Hindlimb muscle (tissue), 1 donor: ENCODE measurements at places on chromosomes 13 and 19. TPM values are rescaled to one million over a fixed set of nuclear protein-coding genes. Genes with fewer than 3 reads are reported as not detected.

GRCh38 chr13:109166804-109167203 lies 537.4 kb downstream of the MYO16 start:
- no peak for DNase-seq

GRCh38 chr13:48318377-48318811 lies 14.8 kb downstream of the RB1 start:
- no peak for DNase-seq

- peak; percentile 40 for DNase-seq
Observed at GRCh38 chr13:49652355-49653305, 24.3 kb downstream of the ARL11 start.

DNA sequence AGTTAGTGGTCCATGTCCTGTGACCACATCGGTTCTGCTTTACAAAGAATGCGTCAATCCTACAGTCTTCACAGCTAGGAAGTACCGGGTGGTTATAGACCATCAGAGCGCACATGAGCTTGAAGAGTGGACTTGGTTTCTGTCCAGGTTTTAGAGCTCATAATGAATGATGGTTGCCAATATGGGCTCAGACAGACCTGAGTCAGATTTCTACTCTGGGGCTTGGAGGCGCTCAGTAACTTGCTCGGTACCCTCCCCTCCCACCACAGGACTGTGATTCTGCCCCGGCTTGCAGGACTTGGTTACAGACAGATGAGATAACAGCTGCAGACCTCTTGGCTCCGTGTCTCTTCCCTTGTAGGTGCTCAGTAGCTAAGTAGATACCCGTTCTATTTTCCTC lies 284.7 kb downstream of the TSHZ3 start:
- DNase-seq, result no peak

DNA sequence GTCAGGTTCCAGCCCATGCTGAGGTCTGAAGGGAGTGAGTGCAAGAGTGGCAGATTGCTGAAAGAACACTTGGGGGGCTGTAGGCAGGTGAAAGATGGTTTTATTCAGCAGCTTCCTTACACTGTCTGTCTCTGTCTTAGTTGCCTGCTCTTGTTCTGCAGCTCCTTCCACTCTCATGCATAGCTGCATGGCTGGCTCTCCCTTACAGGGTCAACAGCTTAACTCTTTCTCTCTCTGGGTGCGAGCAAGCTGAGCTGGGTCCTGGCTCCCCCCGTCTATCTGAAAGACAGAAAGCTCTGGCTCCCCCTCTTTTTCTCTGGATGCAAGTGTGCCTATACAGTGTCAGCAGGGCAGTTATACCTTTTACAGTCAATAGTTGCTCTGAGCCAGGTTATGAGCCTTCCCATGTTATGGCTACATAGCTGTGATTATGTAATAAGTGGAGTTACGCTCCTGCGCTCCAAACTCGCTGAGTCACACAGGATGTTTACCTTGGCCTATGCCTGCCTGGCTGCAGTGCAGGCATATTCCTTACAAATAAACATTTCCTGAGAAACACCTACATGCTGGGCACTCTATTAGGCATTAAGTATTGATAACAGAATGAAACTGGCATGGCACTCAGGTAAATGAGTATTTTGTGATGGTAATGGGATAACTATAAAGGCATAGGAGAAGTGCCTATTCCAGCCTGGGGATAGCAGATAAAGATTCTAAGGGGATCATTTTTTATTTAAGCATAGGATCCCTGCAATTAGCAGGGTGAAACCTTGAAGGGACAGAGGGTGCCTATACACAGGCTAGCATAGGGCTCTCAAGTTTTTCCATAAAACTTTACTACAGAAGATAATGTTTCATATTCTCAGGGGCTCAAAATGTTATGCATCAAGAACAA lies 826.9 kb upstream of the PCDH9 start:
- no peak for DNase-seq

GRCh38 chr19:31555634-31556215 lies 206.5 kb upstream of the TSHZ3 start:
- no peak for DNase-seq

GRCh38 chr13:23871616-23872220 lies 17.5 kb downstream of the MIPEP start:
- DNase-seq, result no peak

DNA sequence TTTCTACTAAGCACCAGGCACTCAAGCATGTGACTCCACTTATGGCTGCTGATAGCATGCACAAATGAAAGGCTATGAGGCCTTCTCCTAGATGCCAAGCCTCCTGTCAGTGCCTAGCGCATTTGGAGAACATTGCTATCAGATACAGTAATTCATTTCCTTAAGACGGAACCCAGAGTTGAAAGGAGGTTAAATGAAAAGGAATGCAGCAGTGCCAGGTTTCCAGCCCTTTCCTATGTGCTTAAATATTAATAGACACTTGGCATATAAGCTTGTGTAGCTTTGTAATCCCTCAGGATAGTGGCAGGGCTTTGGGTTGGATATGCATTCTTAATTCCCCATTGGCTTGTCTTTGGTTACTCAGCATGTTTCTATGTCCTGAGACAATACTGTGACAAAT lies 140.1 kb upstream of the FRY start:
- no peak for DNase-seq

DNA sequence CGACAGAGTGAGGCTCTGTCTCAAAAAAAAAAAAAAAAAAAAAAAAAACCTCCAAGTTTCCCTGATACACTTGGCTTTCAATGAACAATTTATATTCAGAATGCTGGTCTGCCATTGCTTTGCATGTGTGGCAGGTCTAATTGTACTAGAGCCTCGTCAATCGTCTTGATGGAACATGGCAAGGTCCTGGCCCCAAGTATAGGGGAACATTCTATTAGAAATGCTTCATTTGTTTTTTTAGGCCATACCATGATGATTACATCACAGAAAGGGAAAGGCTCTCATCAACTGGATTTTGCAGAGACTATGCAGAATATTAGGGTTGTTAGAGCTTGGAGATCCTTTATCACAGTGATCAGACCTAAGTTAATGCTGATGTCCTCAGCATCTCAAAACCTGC lies 28.0 kb downstream of the SPRY2 start:
- no peak for DNase-seq

DNA sequence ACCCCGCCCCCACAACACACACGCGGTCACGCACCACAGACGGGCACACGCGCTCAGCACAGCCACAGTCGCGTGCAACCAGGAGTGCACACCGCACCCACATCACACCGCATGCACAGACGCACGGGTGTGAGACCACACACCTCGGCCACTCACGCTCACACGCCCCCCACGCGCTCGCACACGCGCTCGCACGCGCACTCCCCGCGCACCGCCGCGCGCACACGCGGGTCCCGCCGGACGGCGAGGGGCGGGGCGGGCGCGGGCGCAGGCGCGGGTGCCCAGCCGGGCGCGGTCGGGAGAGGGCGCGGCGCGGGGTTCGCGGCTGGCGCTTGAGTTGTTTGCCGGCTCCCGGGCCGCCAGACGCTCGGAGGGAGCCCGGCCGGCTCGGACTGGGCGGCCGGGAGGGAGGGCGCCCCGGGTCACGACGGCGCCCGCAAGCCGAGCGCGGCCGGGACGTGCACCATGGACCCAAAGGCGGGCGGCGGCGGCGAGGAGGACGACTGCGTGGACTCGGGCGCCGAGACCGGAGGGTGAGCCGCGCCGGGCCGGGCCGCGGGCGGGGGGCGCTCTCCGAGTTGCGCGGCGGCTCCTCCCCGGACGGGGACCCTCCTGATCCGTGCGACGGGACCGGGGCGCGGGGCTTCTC lies at the start of gene FAM124A:
Gene FAM124A, plus strand, starts transcription at position 362 of the 649 bp plus-strand sequence. Its CDS starts 104 bp downstream, at position 466.
- peak; percentile 45 for DNase-seq

DNA sequence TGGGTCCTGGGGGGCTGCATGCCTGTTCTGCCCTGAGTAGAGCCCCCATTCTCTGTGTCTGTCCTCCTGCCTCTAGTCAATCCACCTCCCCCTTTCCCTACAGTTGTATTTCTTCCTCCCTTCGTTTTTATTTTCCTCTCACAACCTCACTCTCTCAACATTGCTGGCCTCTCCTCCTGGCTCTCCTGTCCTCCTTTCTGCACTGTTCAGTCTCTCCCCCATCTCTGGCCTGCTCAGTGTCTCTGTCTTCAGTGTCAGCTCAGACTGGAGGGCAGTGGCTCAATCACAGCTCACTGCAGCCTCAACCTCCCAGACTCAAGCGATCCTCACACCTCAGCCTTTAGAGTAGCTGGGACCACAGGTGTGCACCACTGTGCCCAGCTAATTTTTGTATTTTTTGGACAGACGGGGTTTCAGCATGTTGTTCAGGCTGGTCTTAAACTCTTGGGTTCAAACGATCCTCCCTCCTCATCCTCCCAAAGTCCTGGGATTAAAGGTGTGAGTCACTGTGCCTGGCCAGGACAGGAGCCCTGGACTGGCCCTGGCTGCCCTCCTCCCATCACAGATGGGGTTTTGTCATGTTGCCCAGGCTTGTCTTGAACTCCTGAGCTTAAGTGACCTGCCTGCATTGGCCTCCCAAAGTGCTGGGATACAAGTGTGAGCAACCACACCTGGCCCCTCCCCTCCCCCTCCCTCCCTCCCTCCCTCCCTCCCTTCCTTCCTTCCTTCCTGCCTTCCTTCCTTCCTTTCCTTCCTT lies 32.0 kb upstream of the IGFL1 start:
- no peak for DNase-seq

- no peak for DNase-seq
Observed at GRCh38 chr19:6069268-6069791, 41.0 kb downstream of the RFX2 start.

DNA sequence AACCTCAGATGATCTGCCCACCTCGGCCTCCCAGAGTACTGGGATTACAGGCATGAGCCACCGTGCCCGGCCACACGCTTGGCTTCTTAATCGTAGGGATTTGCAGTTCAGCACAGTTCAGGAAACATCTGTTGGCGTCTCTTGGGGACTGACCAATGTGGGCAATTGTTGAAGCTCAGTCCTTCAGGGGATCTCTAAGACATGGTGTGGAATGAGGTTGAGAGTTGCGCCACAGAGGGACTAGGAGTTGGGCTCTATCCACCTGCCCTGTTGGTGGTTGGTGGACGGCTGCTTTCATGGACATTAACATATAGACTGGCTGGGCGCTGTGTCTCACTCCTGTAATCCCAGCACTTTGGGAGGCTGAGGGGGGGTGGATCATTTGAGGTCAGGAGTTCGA lies 37.3 kb upstream of the SIN3B start:
- no peak for DNase-seq

DNA sequence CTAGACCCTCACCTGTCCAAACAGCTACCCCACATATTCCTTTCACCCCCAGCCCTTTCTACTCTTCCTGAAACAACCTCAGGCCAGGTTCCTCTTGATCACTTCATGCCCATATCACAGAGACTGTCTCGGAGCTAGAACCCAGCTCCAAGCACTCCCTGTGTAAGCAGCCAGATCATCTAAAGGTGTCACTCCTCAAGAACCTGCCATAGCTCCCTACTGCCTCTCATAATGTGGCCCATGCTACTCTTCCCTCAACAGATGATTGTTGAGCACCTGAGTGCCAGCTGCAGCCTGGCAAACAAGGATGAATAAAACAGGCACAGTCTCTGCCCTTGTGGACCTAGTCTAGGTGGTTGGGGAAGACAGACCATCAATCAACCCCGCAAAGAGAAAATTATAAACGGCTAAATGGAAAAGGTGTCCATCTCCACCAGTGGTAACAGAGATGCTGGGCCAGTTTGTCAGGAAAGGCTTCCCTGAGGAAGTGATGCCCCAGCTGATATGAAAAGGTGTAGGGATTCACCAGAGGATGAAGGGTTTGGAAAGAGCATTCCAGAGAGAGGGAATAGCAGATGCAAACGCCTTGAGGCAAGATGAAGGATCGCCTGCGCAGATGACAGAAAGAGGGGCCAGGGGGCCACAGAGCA lies 8.3 kb downstream of the EPS15L1 start:
- DNase-seq, result no peak

- DNase-seq, result no peak
Observed at GRCh38 chr13:91280801-91281200, 66.7 kb upstream of the MIR17HG start.

DNA sequence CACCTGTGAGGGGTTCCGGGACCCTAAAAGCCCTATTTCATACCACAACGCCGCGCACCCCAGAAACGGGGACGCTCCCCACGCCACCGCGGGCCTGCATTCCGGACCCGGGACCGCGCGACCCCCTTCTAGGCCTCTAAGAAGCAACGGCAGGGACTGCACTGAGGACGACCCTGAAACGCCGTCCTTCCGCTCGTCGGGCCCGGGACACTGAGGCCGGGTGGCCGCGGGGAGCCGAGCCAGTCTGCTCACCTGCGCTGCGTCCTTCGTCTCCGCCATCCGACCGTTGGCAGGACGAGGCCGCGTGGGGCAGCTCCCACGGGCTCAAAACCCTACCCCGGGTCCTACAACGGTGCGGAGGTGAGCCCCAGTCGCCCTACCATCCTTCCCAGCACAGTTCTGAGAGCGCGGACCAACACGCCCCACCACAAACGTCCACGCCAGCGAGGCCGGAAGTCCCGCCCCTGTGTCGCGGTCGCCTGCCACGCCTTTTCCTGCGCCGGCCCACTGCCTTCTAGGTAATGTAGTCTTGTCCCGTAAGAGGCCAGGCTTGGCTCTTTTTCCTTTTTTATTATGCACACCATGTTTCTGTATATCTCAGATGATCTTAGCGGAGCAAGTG lies at the start of gene ZNF550:
Gene ZNF550, minus strand, starts transcription at position 460 of the 622 bp plus-strand sequence. Its CDS starts 181 bp downstream, at position 279.
- DNase-seq, result peak; percentile 93

GRCh38 chr19:54343868-54344267 lies 4.9 kb upstream of the LILRA4 start:
- DNase-seq, result no peak

Gene DAND5
- 0.18 TPM for polyA plus RNA-seq

Gene SMARCA4
- polyA plus RNA-seq, result 107 TPM
